ENCODE measurements at places on chromosomes 3 and 15.

GRCh38 chr3:30847592-30847991, 46.9 kb downstream of the GADL1 start:
- DNase-seq: no peak

DNA sequence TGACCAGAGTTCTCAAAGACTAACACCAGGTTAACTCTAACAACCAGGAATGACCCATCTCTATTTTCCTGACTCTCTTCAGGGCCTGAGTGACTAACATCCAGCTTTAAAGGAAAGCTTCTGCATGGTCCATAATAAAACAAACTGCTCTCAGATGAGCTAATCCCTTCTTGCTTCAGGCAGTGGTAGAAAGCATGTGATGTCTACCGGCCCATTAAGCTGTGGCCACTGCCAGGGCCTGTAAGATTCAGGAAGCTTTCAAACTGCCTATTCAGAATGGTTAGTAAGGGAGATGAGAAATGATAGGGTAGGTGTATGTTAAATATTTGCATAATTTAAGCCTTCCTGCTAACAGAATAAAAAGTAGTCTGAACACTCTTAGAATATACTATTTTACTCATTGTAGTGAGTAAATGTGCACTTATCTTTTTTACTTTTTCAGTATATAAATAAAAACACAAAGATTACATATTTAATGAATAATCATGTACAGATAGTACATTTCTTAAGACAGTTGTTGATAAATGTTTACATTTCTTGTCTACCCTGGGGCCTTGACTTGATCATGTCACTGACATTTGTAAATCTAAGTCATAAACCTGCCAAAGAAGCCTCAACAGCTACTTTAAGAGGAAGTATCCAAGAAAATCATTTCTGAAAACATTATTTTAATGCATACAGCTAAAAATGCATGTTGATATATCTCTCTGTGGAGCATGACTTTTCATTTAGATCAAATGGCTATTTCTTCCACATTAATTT, 222.0 kb downstream of the MCTP2 start:
- no peak for DNase-seq

DNA sequence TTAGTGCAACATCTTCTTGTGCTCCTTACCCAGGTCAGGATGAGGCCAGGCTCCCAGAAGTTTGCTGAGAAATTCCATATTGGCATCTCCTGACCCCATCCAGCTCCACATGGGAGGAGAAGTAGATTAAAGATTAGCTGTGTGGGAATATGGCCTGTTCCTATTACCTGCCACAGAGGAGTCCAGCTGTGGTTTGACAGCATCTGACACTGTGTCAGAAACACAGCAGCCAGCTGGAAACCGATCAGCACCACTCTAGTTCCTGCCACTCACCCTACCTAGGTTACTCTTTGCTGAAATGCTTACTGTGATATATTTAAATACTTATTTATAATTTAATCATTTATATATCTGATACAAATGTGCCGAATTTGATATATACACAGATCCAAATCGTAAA, 260.3 kb downstream of the FEZF2 start:
- no peak for DNase-seq

- DNase-seq: no peak
These were observed 1.2 kb downstream of the SLC12A6 start for GRCh38 chr15:34336231-34336990.

DNA sequence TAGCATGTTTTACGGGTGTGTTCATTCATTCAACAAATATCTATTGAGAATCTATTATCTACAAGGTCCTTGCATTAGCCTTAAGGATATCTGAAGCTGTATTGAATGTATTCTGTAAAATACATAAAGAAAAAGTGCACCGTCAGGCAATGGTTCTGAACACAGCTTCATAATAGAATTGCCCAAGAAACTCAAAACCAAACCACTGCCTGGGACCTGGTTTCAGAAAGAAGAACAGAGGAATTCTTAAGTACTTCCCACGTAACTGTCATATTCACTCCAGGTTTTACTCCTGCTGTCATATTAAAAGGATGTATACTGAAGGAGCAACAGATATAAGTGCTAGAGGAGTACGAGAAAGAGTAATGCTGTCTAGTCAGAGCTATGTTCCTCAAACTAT, 115.9 kb downstream of the FGF12 start:
- no peak for DNase-seq

DNA sequence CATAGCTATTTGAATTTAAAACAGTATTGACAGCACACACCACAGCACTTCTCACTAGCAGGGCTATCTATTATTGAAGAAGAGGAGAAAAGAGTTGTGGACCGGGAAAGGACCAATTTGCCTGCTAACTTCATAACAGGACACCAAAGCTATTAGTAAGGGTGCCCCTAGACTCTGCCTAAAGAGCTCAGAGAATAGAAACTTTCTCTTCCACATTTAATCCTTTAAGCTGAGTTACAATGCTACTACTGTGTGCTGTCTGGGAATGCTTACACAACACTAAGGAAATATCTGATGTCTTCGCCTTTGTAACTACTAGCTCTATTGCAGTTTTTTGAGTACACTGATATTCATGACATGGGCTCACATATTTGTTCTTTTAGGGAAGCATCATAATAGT, 13.5 kb upstream of the AADAC start:
- DNase-seq: no peak

GRCh38 chr3:140588558-140588957, 89.3 kb upstream of the TRIM42 start:
- no peak for DNase-seq

- no peak for DNase-seq
These were observed 25.4 kb upstream of the SLC25A26 start for GRCh38 chr3:66195347-66195783.

- no peak for DNase-seq
These were observed 129.7 kb upstream of the CDIN1 start for GRCh38 chr15:36449662-36450145.

DNA sequence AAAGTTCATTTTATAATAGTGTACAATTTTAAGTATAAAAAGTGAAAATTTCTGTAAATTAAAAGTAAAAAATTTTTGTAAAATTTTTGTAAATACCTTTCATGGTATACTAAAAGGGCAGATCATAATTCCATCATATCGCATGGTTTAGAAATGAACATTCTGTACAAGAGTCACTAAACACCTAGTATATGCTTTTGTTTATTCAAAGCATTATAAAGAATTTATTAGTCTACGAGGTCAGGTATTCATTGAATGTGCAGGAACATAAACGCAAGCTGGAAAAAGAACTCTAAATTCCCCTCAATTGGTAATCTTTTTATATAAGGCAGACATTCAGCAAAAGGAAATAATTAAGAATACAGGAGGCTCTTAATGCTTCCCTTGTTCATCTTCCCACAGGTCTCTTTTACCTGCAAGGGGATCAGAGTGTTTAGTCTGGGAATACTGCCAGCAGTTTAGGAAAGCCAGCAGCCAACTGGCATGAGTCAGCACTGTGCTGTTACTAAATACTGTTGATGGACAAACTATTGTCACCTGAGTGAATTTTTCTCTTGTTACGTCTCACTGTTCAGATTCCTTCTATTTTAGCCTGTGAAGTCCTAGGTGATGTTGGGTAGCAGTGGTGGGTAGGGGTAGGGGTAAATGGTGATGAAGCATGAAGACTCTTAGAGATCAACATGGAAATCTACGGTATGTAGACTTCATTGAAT, 70.1 kb downstream of the UQCC5 start:
- no peak for DNase-seq

DNA sequence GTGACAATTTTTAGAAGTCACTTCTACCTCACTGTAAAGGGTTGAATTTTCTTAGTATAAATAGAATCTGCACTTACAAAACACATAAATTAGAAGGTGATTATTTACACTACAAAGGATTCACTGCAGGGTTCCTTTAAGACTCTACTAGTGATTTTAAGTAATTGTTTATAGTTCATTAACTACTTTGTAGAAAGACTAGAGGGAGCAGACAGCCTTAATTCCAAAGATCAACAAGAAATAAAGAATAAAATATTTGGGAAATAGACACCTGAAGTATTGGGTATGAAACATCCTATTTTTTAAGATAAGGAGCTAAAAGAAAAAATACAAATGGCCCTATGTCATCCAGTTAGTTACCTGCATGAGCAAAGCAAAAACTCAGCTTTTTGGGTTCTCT, 360.5 kb upstream of the ALCAM start:
- no peak for DNase-seq

DNA sequence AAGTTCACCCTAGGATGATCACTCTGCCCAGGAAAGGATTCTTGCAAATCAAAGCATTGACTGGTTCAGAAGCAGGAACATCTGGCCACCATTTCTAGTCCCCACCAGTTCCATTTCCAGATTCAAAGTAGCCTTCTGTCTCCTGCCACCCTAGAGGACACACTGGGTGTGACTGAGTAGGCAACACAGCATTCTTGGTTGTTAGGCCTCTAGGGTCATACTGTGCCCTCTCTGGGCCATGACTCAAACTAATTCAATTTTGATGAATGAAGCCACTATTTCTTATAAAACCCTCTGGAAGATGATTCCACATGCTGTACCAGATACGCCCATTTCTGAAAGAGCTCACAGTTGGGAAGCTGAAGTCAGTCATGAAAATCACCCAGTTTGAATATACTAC, 69.7 kb downstream of the WDR76 start:
- no peak for DNase-seq

GRCh38 chr3:35492841-35493240, 146.5 kb upstream of the ARPP21 start:
- no peak for DNase-seq

- DNase-seq: no peak
These were observed 116.2 kb upstream of the NECTIN3 start for GRCh38 chr3:110955301-110955880.

GRCh38 chr15:92159906-92160841, 233.5 kb upstream of the ST8SIA2 start:
- no peak for DNase-seq

GRCh38 chr3:151709847-151710246, 23.9 kb upstream of the AADACL2 start:
- DNase-seq: no peak

DNA sequence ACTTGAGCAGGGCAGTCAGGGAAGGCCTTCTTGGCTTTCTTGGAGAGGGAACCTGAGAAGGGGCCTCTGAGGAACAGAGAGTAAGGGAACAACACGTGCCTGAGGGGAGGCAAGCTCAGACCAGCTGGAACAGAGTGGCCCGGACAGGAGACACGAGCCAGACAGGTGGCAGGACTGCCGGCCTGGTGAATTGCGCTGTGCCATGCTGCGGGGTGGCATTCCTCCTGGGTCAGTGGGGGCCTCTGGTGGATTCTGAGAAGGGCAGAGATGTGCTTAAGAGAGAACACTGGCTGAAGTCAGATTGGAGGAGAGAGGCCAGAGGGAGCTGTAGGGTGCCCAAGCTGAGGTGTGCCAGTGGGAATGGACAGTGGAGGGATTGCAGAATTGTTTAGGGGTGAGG, 4.9 kb downstream of the CHAC1 start:
- DNase-seq: no peak

- DNase-seq: no peak
These were observed 25.7 kb downstream of the ZMAT3 start for GRCh38 chr3:179045719-179046402.

GRCh38 chr3:105062853-105063252, 303.9 kb upstream of the ALCAM start:
- no peak for DNase-seq

GRCh38 chr15:55247766-55248427, 41.7 kb downstream of the RAB27A start:
- no peak for DNase-seq

DNA sequence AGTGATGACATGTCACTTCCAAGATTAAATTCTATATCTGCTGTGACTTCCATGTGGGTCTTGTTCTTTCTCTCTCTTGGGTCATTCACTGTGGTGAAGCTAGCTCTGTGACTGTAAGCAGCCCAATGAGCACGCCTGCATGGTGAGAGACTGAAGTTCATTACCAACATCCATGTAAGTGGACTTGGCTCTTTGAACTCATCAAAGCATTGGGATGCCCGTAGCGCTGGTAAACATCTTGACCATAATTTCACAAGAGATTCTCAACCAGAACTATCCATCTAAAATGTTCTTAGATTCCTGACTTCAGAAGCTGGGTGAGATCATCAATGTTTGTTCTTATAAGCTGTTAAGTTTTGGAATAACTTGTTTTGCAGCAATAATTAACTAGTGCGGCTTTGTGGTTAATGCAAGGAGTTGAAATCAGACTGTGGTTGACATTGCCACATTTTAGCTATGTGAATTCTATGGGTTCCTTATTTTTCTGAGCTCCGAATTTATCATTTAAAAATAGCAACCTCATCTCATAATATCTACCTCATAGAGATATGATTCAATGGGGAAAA, 31.6 kb upstream of the LRRC3B start:
- no peak for DNase-seq

- no peak for DNase-seq
These were observed 1331.2 kb upstream of the GBE1 start for GRCh38 chr3:83092521-83093221.

GRCh38 chr3:106172101-106172500, 303.3 kb upstream of the CBLB start:
- no peak for DNase-seq

DNA sequence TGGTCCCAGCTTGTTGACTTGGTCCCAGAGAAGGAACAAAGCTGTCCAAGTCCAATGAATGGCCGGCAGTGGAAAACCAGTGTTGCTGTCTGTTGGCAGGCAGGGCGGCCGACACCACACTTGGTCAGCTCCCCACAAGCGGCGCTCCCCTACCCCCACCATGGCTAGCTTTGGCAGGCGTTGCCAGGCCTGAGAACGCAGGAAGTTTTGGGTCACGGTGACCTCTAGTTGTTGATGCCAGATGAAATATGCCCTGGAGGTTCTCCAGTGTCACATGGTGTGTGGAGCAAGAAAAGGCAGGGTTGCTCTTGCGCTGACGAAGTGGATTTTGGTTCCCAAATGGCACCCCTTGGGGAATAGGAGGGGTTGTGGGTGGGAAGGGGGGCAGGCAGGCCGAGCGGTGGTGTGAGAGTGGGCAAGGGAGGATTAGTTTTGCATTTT, 72.7 kb upstream of the TPRG1 start:
- no peak for DNase-seq

GRCh38 chr3:23383875-23384274, 180.7 kb downstream of the UBE2E2 start:
- DNase-seq: no peak

- DNase-seq: no peak
These were observed 77.9 kb downstream of the SERPINI1 start for GRCh38 chr3:167813169-167814123.

DNA sequence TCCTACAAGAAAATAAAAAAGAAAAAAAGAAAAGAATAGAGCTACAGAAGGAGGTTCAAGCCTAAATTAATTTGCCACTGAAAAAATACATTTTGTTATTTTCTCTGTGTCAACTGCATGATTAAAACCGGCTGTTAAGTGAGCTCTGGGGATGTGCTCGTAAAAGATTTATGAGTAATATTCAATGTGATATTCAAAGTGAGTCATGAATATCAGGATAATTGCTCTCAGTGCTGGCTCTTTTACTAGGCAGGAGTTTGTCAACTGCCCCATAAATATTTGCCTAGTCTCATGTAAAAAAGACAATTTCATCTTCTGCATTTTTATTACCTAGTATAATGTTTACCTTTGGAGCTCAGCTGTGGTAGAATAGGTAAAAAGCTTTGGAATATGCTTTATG, 78.9 kb downstream of the CDIN1 start:
- no peak for DNase-seq

GRCh38 chr3:42602961-42603360, 2.5 kb downstream of the NKTR start:
- no peak for DNase-seq
